ENCODE measurements at places on chromosomes 6 and 20.

- DNase-seq = no peak
Measured at GRCh38 chr6:21999012-21999528, 297.8 kb downstream of the PRL start.

DNA sequence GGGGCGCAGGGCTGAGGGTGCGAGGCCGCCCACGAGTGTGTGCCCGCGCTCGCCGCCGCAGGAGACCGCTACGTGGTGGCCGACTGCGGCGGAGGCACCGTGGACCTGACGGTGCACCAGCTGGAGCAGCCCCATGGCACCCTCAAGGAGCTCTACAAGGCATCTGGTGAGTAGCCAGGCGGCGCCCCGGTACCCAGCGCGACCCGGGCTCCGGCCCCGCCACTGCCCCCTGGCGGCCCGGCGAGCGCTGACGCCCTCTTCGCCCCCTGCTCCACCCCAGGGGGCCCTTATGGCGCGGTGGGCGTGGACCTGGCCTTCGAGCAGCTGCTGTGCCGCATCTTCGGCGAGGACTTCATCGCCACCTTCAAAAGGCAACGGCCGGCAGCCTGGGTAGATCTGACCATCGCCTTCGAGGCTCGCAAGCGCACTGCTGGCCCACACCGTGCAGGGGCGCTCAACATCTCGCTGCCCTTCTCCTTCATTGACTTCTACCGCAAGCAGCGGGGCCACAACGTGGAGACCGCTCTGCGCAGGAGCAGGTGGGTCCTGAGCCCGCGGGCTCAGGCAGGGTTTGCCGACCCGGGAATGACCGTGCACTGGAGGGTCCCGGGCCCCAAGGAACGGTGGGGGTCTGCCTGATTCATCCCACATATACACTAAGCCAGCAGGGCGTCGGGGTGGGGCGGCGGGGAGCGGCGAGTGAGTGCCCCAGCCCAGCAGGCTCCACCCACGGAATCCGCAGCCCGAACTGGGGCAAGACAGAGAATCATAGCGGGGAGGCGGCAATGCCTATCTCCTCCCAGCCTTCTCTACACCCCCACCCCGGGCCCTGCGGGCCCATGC, 17.4 kb downstream of the HSPA12B start:
- DNase-seq = no peak

DNA sequence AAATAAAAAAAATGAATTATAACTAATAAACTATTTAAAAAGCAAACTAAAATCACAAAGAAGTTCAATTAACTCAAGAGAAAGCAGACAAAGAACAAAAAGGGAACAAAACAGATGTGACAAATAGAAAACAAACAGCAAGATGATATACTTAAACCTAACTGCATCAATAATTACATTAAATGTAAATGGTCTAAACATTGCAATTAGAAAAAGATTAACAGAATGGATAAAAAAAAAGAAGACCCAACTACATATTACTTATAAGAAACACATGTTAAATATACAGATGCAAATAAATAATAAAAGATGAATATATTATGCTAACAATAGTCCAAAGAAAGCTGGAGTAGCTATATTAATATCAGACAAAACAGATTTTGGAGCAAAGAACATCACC, 35.1 kb upstream of the RAB22A start:
- no peak for DNase-seq

GRCh38 chr6:18263418-18264218, 712 bp downstream of the DEK start:
- peak; percentile 62 for DNase-seq

- no peak for DNase-seq
Measured at GRCh38 chr20:37345339-37346235, at the start of gene SRC. SRC (plus strand) TSS chr20:37346140; CDS start chr20:37384154, 38,014 bp downstream.

DNA sequence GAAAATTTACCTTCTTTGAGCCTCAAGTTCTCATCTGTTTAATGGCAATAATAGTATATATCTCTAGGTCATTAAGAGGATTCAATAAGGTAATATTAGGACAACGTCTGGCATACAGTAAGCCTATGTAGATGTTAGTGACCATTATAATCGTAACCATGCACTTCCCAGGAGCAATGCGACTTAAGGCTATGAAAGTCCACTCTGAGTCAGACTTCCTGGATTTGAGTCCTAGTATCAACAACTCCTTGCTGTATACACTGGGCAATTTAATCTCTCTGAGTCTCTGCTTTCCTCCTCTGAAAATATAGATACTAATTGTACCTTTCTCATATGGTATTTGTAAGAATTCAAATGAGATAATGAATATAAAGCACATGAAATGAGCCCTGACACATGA, 168.1 kb upstream of the HDDC2 start:
- no peak for DNase-seq

GRCh38 chr20:31505903-31506302, 8.3 kb upstream of the HM13 start:
- no peak for DNase-seq

DNA sequence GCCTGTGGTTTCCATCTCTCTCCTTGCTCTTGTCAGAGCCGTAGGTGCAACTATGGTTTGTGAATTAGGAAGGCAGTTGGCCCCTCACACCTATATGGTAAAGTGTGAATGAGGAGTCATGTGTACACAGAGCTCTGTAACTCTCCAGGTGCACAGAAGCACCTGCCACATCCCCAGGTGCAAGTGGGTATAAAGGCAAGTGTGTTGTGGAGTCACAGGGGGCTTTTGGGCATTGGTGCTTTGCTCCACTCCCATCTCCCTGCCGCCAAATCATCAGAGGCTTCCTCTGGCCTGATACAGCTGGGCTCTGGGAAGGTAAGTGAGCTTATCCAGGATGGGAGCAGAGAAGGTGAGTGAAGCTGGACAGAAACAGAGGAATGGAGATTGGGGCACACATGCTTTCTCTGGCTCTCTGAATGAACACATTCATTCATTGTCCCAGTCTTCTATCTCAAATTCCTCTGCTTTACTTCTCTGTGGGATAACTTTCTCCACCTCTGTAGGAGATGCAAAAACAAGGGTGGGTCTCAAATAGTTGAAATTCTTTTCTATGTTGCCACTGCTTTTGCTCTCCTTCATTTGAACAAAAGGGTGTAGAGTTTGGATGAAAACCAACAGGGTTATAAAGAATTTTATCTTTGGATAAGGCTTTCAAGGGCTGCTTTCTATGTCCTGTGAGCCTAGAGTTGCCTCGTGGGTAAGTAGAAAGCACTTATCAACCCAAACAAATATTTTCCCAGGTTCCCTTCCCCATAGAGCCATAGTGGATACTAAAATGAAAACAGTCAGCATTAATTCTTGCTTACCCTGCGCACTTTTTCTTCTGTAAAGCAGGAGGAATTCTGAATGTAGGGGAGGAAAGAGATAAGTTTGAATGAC, 45.0 kb upstream of the RIPOR2 start:
- DNase-seq = no peak

GRCh38 chr6:69416776-69417175, 380.0 kb downstream of the LMBRD1 start:
- DNase-seq = no peak

DNA sequence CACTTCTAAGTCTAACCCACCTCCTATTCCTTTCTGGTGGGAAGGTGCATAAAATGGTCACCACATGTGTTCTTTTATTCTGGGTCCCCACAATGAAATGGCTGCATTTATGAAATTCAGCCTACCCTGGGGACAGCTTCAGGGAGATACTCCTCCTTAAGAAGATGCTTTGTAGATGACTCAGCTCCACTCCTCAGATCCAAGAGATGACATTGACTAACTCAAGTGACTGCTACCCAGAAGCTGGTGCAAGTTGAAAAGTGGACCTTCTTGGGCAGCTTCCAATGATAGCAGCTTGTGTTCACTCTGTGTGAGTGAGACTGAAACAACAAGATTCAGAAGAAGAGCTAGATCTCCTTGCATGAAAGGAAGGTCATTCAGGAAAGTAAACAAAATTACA, 113.4 kb downstream of the SCP2D1 start:
- no peak for DNase-seq

DNA sequence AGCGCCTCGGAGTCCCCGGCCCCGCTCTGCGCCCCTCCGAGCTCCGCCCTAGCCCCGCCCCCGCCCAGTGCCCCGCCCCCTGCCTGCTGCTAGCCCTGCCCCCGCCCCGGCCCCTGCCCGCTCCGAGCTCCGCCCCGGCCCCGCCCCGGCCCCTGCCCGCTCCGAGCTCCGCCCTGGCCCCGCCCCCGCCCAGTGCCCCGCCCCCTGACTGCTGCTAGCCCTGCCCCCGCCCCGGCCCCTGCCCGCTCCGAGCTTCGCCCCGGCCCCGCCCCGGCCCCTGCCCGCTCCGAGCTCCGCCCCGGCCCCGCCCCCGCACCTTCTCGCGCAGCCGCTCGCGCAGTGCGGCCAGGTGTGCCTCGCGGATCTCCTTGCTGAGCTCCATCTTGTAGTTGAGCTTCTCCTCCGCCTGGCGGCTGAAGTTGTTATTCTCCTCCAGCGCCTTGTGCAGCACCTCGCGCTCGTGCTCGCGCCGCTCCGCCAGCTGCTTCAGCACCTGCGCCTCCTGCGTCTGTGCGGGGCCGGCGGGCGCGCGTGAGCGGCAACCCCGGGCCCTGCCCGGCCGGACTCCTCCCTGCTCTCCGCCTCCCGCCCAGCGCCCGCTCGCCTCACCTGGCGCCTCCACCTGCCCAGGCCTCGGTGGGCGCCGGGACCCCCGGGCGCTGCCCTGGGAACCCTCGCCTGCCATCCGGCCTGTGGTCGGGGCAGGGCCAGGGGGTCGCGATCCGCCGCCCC, 11.3 kb downstream of the STMN3 start:
- peak; percentile 93 for DNase-seq

DNA sequence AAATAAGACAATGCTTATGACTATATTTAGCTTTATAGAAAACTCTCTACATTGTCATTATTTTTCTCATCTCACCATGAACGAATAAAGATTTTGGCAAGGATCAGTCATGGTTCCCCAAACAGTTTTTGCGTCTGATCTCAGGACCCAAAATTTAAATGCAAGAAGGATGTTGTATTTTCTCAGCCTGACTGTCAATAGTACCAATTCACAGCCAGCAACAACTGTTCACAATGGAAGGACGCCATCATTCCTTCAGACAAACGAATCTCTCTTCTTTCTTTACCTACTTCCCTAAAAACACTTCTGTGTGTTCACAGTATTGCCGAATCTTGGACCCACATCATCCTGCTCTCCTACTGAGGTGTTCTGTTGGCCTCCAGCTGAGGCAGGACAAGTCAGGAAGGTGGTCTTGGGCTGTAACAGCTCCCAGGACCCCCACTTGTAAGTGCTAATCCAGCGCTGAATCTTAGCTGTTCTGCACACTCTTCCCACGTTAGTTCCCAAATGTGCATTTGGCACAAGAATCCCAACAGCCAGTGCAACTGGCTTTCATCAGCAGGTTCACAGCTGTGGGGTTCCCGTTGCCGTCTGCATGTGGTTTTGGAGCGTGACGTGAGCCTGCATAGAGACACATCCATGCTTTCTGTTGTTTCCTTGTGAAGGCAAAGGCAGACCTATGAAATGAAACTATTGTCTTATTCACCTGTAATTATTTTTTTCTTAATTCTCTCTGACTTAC, 600.0 kb downstream of the QKI start:
- DNase-seq = no peak

GRCh38 chr6:305371-306206, 13.3 kb downstream of the DUSP22 start:
- no peak for DNase-seq

DNA sequence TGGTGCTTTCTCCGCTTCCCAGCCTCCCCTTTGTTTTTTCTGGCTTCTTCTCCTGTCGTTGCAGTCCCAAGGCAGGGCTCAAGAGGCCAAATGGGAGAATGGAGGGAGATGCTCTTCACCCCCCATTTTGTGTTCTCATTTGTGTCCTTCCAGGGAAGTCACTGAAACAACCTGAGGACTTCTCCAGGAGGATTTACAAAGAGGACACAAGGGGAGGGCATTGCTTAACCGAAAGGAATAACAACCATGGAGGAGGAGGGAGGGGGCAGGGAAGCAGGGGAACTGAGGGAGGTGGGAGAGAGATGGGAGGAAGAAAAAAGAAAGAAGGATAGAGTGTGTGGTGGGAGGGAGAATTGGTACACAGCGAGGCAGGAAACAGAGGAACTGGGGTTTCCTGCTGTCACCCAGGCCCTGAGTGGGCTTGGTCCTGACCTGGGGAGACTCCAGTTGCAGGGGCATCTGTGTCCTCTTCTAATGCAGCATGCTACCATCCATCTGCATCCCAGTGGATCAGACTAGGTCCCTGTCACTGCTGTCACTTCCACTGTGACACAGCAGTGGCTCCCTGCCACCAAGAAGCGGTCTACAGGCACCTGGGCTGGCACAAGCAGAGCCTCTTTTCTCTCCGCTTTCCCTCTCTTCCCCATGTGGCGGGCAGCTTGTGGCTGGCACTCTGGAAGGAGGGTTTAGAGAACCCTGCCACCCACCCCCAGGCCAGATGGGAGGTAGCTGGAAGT, 17.1 kb upstream of the MLN start:
- DNase-seq = no peak

DNA sequence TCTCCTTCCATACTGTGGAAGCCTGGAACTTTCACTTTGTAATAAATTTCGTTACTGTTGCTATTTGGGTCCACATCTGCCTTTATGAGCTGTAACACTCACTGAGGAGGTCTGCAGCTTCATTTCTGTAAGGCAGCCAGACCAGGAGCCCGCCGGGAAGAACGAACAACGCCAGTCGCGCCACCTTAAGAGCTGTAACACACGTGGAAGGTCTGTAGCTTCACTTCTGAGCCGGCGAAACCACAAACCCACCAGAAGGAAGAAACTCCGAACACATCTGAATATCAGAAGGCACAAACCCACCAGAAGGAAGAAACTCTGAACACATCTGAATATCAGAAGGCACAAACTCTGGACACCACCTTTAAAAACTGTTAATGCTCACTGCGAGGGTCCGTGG, 589.9 kb upstream of the SLC35B3 start:
- no peak for DNase-seq

GRCh38 chr20:61753987-61754956, 311.4 kb downstream of the TAF4 start:
- no peak for DNase-seq

GRCh38 chr6:31713465-31713864, 1.7 kb upstream of the LY6G6D start:
- DNase-seq = no peak

DNA sequence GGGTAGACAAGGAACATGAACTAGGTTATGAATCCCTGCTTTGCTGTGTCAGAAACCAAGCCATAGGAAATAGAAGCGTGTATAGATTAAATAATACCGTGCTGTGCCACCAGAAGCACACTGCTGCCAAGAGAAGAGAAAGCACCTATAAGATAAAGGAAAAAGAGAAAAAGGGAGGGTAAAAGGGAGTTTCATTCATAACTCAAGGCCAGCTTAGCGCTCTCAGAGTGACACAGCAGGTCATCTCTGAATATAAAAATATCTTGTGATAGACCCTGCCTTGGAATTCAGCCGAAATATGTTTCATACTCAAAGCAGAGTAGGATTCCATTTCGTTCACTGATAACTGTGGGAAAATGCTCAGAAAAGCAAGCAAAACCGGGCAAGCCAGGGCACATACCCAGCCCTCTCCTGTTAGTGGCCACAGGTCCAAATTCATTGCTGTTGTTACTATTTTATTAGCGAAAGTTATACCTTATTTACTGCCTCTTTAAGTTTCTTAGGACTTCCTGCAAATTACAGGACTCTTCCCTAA, 8.7 kb downstream of the JAG1 start:
- no peak for DNase-seq

GRCh38 chr6:163651915-163652668, 237.6 kb downstream of the QKI start:
- no peak for DNase-seq

Measured in NK-92 treated with Interleukin-12 subunit alpha and Interleukin-12 subunit beta, amount 100 ng/mL, for 24 hours (cell line).